ENCODE measurements at places on chromosomes 13 and 19.

GRCh38 chr13:49499889-49500660 lies 4.3 kb downstream of the PHF11 start:
- no peak for DNase-seq

DNA sequence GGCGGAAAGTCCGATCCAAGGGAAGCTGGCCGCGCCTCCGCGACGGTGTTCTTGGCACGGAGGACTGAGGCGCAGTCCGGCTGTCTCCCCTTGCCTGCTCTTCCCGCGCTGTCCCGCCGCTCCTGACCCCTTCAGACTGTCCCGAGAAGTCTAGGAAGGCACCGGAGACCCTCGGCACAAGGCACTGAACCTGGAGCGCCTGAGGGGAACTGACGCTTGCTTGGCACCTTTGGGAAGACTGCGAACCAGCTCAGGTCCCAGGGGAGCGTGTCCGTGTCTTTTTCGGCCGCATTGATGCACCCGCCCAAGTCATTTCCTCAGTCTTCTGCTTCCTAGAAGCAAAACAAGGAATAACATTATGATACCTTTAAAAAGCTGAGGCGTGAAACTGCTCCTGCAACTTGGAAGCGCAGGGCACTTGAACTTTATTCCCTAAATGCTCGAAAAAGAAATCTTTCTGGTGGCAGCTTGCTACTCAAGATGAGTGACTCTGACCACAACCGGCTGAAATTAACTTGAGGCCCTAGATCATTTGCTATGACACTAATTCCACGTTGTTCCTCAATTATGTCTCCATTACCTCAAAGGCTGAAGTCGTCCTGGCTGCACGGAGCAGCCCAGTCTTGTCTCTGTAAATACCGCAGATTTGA lies 735 bp upstream of the FLT1 start:
- DNase-seq, result no peak

- DNase-seq, result no peak
Measured at GRCh38 chr19:8697671-8698432, 743 bp downstream of the ACTL9 start.

DNA sequence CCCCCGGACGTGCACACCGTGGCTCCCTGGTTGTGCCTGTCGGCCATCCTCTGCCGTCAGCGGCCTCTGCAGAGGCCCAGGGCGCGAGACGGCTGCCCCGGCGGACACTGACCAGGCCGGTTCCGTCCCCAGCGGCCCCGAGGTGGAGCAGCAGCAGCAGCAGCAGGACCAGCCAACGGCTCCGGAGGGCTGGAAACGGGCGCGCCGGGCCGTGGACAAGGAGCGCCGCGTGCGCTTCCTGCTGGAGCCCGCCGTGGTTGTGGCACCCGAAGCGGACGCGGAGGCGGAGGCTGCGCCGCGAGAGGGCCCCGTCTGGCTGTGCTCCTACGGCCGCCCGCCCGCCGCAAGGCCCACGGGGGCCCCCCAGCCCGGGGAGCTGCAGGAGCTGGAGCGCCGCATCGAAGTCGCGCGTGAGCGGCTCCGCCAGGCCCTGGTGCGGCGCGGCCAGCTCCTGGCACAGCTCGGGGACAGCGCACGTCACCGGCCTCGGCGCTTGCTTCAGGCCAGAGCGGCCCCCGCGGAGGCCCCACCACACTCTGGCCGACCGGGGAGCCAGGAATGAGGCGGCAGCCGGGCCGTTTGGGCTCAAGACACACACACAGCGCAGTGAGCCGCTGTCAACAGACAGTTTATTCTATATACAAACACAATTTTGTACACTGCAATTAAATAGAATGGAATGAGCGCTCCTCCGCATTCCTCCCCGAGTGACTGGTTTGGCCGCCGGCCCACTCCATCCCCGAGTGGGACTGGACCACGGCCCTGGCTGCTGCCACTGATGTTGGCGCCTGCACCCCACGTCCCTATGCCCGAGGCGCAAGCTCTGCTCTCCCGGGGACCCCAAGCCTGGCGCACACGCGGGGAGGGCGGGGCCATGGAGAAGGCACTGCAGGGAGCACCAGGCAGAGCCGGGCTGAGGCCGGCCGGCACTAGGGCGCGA lies 9.1 kb downstream of the GRIN3B start:
- DNase-seq, result no peak

GRCh38 chr13:79084802-79085424 lies 321.1 kb downstream of the RBM26 start:
- no peak for DNase-seq

- DNase-seq, result no peak
Measured at GRCh38 chr13:53324656-53325055, 296.0 kb downstream of the OLFM4 start.

GRCh38 chr13:55660851-55661250 lies 1479.9 kb upstream of the PRR20A start:
- no peak for DNase-seq

GRCh38 chr13:65719831-65720230 lies 1510.3 kb downstream of the PCDH9 start:
- DNase-seq, result no peak

DNA sequence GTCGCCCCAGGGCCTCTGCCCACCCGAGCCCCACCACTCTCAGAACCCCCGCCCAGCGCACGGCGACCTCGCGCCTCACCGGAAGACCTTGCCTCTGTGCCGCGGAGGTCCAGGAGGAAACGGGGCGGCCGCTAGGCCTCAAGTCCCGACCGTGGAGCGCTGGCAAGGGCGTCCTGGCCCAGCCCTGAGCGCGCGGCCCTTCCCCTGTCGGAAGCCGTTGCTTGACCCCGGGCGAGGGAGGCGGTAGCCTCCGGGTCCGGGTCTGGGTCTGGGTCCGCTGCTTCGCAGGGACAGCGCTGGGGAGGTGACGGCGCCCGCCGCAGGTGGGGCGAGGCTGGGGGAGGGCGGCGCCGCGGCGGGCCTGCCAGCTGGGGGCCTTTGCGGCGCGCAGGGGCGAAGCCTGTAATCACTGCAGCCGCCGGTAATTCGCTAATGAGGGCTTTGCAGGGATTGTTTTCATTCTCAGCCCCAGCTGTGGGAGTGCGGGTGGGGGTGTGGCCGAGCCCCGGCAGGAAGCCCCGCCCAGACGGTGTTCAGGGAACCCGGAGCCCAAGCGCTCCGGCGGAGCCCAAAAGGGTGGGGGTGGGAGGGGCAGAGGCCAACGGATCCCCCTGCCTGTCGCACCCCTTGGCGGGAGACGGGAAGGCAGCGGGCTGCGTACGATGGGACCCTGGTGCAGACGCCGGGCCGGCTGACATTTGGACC lies 8.6 kb downstream of the C19orf25 start:
- no peak for DNase-seq

All from SK-N-MC (cell line).